Spleen (tissue), 13 donors: ENCODE measurements at places on chromosomes 1 and 21.

DNA sequence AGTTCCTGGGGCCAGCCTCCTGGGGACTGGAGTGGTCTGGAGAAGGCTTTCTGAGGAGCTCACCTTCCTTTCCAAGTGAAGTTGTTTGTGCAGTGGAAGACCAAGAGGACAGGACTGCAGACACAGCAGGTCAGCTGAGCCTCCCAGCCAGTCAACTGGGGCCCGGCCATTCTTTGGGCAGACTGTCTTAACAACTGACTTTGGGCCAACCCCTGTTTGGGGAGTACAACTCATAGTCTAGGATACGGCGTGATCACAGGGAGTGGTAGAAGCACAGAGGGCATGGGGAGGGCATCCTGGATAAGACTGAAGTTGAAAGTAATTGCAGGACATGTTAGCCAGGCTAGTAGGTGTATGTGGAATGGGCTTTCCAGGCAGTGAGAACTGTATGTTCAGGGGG is 50.3 kb downstream of the PGM1 start:
- H3K27me3 ChIP-seq = no peaks in the 10 kb centered on the region
- H3K36me3 ChIP-seq = peaks cover 74% of the 10 kb centered on the region
- DNase-seq = no peak

GRCh38 chr1:67534627-67535065 is 104.4 kb upstream of the SERBP1 start:
- H3K36me3 ChIP-seq = no peaks in the 10 kb centered on the region
- no peaks in the 10 kb centered on the region for H3K27me3 ChIP-seq
- H3K27ac ChIP-seq = no peak overlapping the region
- H3K4me1 ChIP-seq = peaks cover 10% of the 10 kb centered on the region
- no peak for DNase-seq

DNA sequence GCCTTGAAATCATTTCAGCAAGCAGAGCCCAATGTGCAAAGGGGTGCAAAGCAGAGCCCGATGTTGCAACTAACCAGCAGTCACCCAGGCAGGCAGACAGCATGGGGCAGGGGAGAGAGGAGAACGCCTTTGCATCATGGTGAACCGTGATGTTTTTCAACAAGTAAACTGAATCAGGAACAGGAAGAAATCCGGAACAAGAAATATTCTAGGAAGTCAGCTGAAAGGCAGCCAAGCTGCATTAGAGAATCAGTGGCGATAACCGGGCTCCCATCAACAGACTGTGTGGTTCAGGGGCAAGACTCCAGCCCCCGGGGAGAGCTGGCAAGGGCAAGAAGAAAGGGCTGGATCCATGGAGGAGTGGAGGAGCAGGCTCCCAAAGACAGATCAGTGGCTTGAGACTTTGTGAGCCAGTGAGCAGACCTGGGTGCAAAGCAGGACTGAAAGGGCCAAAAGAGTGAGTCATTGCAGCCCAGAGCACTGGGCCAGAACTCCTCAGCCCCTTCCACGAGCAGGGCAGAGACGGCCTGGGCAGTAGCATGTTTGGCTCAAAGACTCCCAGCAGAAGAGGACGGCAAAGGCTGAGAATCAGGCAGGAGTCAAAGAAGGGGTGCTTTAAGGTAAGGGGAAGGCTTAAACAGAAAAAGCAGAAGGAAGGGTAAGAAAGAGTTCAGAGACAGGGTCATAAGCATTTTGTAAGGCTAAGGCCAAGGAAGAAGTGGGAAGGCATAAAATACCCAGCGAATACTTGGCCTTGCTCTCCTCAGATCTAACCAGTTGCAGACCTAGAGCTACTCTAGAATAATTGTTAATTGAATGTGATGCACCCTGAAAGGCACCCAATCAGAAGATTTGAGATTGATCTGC is 155.0 kb downstream of the SETD4 start:
- no peak for DNase-seq
- H3K36me3 ChIP-seq = no peaks in the 10 kb centered on the region
- H3K27ac ChIP-seq = peak overlapping the region; percentile 48

DNA sequence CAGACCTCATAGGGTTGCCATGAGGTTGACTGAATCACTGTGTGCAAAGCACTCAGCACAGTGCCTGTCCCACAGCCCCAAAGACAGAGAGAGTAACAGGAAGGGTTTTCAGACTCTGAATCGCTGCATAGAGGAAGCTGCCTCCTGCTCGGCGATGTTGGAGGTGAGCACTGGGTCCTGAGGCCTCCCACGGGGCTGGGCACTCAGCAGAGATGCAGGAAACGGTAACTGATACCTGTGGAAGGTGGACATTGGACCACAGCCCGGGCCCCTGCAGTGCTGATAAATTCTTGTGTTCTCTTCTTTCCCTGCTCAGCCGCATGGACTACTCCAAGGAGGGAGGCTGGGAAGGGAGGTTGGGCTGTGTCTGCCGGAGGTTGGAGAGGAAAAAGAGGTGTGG is 389.7 kb downstream of the PTPRU start:
- DNase-seq = no peak

DNA sequence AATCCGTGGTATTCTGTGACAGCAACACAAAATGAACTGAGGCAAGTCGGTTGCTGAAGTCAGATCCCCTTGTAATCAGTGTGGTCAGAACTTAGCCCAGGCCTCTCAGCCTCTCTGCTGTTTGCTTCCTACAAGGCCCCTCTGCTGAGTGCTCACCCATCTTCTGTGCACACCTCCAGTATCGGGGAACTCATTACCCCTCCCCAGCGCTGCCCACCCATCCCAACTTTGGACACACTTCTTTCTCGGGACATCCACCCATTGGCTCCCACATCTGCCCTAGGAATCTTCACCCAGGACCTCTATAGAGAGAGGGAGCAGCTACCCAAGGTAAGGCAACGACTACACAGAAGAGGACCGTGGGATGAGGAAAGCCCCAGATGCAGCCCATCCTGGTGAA is 217.5 kb downstream of the MATN1 start:
- no peaks in the 10 kb centered on the region for H3K36me3 ChIP-seq
- no peaks in the 10 kb centered on the region for H3K27me3 ChIP-seq
- no peak overlapping the region for H3K4me3 ChIP-seq
- DNase-seq = no peak
